ENCODE measurements at places on chromosomes 16 and 17. TPM values are rescaled to one million over a fixed set of nuclear protein-coding genes. Genes with fewer than 3 reads are reported as not detected.

ARHGAP44 gene
- total RNA-seq = 1.4 TPM

CMTM1 gene
- 6.4 TPM for total RNA-seq

CDH13 gene
- 23.0 TPM for total RNA-seq

GRCh38 chr16:621526-622105, 9.2 kb upstream of the WFIKKN1 start:
- no peak for DNase-seq

DNA sequence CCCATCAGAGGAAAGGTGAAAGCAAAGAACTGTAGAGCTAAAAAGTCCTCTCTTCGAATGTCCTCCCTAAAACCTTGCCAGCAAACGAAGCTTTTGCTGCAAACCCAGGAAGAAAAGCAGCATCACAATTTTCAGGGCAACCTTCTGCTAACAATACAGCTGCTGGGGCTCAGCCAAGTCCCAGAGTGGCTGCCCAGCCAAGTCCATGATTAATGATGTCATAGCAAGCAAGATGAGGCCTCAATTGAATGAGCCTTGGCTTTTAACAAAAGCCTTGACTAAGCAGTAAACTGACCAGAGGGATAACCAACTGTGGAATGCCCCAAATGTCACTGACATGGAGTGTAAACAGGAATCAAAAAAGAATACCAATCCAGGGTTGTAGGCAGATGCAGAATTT, 342.7 kb downstream of the PMP22 start:
- no peak for DNase-seq

- DNase-seq = peak; percentile 33
These were observed 922 bp upstream of the MRPL58 start for GRCh38 chr17:75011401-75012095.

DNA sequence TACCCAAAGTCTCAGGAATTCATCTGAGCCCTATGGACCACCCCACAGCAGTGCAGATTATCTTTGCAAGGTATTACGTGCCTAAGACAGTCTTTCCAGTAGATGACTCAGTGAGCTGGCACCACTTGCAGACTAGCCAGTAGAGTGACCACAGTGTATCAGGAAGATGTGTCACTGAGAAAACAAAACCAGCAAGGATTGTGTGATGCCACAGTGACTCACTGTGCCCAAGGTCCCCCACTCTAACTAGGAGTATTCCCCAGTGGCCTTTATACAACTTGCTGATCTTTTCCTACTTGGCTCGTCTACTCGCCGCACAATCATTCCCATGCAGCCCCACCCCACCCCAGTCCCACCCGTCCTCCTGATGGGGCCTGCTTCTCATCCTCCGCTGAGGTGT, 26.8 kb upstream of the PRKCA start:
- DNase-seq = peak; percentile 97

DNA sequence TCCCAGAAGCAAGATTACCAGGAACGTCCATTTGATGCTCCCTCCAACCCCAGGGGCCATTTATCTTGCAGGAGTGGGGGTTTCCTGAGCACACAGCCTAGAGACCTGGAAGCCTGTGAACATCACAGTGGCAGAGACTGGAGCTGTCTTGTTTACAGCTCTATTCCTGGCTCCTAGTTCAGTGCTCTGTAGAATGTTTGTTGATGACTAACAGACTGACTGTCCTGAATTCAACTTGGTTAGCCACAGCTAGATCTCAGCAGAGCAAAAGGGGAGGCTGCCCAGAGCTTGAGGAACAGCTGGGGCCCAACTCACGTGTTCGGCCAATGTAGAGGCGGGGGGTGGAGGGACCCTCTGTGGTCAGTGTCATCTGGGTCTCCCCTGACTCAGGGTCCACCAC, 6.6 kb downstream of the ERN2 start:
- DNase-seq = no peak

LRRC75A gene
- total RNA-seq = 0.36 TPM

KRT28 gene
- not detected for total RNA-seq

DNA sequence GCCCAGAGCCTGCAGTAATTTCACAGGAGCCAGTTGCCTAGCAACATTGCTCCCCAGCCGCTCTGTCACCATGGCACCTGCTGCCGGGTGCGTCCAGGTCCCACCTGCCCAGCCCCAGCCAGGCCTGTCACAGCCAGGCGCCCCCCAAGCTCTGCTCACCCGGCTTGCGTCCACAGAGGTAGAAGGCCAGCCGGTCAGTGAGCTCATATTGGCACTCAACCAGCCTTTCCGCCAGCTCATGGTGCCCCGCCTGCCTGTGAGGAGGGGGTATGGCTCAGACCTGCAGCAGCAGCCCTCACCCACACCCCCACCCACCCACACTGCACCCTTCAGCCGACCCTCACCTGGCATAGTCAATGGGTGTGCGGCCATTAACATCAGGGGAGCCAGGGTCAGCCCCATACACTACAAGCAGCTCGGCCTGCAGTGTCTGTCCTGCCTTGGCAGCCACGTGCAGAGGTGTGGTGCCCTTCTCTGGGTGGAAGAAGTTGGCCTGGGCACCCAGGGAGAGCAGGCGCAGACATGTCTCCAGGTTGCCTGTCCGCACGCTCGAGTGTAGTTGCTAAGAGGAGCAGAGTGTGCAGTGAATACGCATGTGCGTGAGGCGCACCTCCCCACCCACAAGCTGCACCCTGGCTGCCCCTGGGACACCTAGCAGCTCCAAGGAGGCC, 7.7 kb downstream of the GIT1 start:
- no peak for DNase-seq

DNA sequence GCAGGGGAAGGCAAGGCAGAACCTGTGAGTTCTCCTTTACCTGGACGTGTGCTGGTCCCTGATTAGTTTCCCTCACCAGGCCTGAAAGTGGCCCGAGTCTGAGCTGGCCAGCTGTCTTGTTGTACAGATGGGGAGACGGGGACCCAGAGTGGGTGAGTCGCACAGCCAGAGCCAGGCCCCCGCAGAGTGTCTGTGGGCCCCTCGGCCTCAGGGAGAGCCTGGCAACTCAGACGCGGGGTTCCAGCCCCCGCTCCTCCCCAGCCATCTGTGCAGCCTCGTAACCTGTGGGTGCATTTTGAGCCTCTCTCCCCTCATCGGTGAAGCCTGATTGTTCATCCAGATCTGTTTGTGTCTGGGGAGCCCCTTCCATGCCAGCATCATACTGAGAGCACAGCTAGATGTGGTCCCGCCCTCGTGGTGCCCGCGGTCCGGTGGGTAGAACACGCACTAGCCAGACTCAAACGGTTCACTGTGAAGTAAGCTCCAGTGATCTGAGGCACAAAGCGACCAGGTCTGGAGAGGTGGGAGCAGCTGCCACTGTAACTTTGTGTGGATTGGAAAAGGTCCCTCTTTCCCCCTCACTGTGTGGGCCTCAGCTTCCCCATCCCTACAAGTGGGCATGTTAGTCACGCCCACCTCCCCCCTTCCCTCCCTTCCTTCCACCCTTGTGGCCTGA, 6.0 kb upstream of the NDRG4 start:
- DNase-seq = no peak

DNA sequence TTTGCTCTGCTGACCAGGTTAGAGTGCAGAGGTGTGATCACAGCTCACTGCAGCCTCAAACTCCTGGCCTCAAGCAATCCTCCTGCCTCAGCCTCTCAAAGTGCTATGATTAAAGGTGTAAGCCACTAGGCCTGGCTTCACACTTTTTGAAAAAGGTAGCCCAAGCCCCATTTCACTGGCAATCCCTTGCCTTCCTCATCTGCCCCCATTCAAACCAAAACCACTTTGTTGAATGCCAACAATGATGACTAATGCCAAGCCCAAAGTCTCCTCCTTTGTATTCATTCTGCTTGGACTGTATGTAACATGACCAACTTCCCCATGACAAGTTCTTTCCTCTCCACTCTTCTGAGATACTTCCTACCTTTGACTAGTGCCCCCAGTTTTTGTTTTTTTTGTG, 33.1 kb downstream of the N4BP1 start:
- DNase-seq = peak; percentile 57

DNA sequence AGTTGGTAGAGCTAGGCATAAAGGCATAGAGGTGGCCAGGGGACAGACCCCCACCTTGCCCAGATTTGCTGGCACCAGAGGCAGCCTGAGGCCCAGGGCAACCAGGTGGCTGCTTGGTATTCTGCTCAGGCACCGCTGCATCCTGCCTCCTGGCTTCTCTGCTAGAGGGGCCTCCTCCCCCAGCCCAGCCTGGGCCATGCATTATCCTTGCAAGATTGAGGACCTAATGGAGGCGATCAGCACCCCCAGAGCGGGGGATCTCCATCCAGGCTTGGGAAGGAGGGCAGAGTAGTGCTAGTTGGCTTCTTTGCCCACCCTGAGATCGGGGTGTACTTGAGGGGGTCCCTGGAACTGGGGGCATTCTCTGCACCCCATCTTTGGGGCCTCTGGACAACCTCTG, 23.8 kb downstream of the CDK5RAP3 start:
- DNase-seq = no peak

MEFV gene
- total RNA-seq = not detected

DNA sequence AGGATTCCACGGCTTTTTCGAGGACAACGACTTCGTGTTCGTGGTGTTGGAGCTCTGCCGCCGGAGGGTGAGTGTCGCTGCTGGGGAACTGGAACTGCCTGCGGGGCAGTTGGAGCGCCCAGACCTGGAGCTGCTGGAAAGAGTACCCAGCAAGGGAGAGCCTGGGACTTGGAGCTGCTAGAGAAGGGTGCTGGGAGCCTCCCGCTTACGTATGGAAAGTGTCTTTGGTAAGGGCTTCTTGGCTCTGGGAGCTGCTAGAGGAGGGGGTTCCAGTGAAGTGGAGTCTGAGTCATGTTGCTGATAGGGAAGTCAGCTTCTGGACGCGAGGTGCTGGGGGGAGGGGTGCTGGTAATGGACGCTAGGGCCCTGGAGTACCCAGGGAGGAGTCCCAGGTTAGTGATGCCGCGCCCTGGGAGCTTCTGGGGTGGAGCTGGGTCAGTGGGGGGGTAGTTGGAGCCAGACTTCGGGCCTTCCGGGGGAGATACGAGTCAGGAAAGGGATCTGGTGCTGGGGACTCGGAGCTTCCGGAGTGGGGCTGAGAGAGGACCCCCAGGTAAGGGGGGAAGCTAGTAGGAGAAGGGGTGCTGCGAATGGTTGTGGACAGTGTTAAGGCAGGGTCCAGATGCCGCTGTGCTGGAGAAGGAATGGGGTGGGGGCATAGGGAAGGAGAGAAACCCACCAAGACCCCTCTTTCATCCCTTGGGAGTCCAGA, 741 bp downstream of the PLK1 start:
- peak; percentile 53 for DNase-seq

DNA sequence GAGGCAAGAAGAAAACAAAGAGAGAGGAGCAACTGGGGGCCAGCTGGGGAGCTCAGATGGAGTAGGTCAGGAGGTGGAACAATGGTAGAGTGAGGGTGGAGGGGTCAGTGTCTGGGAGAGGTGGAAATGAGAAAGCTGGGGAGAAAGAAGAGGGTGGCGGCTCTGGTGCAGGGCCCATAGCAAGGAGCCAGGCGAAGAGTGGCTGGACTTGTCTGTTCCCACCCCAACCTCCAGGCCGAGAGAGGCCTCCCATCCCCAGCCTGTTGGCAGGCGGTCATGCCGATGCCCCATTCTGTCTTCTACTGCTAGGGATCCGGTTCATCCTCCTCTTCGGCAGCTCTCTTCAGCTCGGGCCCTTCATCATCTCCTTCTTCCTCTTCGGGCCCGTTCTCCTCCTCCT, 31.3 kb downstream of the AP1G1 start:
- DNase-seq = no peak

GRCh38 chr17:72121164-72122009, 567 bp downstream of the SOX9 start:
- DNase-seq = peak; percentile 64

HEATR9 gene
- total RNA-seq = not detected

GRCh38 chr17:19551591-19552148, 18.0 kb downstream of the SLC47A1 start:
- DNase-seq = no peak

DNA sequence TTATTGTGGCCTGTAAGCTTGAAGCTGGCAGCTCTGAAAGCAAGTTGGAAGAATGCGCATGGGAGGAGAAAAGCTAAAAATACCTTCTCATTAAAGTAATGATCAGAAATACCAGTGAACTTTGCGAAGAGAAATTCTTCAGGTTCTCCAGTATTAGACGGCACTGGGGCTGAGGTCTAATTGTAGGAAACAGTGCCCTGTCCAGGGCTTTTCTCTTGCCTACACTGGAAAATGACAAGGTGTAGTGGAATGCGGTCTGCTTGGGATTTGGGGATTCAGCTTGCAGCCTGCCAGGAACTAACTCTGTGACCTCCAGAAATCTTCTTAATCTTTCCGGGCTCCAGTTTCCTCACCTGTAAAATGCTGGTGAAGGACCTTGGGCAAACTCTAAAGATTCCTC, 53.3 kb upstream of the KCNJ16 start:
- DNase-seq = peak; percentile 36

DNA sequence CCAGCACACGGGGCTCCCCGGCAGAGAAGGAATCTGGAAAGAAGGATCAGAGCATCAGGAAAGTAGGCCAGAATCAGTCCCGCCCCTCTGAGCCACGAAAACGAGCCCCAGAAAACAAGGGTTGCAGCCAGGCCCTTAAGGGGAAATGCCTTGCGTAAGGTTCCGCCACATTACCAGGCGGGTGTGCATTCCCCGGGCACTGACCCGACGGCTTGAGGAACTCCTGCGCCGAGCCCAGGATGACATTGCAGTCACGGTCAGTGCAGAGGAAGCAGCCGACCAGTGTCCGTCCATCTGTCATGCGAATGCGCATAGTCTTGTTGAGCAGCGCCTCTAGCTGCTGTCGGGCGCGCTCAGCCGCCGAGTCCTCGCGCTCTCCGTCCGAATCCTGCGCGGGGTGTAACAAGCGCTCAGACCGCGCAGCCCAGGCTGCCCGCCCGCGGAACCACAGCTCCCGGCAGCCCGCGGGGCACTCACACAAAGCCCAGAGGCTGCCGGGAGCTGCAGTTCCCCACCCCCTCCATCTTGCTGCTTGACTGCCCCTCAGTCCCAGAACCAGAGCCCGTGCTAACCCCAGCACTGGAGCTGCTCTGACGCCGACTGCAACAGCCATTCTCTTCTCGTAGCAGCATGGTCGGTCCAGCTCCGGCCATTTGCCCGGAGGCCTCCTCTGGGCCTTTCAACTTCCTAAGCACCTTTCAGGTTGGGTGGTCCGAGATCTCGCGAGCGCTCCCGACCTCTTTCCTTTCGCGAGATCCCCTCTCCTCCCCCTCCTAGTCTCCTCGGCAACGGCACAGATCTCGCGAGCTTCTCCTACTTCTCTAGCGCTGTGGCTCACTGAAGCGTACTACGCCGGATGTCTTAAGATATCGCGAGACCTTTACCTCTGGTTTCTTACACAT, at the start of gene NAA38:
Gene NAA38 (minus strand): TSS at position 749 of the 902 bp plus-strand sequence. CDS start 96 bp downstream, at position 653.
- DNase-seq = peak; percentile 98

DNA sequence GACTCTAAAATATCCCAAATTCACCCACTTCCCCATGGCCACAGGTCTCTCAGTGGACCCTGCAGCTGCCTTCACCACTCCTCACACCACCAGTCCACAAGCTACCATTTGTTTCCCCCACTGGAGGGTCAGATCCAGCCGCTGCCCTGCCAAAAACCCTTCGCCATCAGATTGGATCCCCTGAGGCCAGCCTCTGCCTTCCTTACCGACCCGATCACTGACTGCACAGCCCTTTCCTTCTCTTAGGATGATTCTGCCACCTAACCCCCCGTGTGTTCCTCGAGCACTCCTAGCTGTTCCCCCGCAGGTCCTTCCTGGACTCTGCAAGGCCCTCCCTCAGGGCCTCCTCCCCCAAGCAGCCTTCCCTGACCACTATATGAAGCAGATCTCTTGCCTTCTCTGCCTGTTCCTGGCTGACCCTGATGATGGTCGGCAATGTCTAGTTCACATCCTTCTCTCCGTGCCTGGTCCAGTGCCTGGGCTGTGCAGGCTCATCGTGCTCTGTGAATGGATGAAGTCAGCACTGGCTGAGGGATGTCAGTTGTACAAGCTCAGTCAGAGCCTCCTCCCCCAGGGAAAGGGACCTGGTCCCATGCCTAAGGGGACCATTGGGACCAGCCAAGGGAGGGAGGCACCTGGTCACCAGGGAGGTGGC, 46.0 kb downstream of the CPNE2 start:
- no peak for DNase-seq
